ENCODE measurements at places on chromosomes 6 and 20. TPM values are rescaled to one million over a fixed set of nuclear protein-coding genes. Genes with fewer than 3 reads are reported as not detected.

GRCh38 chr6:39791311-39791710 lies 865 bp upstream of the DAAM2 start:
- peak; percentile 5 for DNase-seq
- H3K36me3 ChIP-seq = no peaks in the 10 kb centered on the region
- no peak overlapping the region for H3K27ac ChIP-seq
- H3K4me1 ChIP-seq = peaks cover 4% of the 10 kb centered on the region

DNA sequence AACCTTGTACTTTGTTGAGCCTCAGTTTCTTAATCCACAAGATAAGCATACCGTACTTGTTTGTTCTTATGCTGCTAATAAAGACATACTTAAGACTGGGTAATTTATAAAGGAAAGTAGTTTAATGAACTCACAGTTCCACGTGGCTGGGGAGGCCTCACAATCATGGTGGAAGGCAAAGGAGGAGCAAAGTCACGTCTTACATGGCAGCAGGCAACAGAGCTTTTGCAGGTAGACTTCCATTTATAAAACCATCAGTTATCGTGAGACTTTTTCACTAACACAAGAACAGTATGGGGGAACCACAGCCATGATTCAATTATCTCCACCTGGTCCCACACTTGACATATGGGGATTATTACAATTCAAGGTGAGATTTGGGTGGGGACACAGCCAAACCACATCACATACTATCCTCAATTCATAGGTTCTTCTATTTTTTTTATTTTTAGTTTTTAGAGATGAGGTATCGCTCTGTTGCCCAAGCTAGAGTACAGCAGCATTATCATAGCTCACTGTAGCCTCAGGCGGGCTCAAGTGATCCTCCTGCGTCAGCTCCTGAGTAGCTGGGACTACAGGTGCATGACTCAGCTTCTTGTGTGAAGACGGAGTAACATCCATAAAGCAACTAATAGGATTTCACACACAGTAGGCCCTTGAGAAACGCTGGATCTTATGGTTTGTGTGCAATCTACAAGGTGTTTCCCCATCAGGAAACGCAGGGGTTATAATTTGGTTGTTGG lies 76.7 kb upstream of the IYD start:
- no peak for DNase-seq
- no peak overlapping the region for H3K4me3 ChIP-seq
- no peaks in the 10 kb centered on the region for H3K36me3 ChIP-seq
- H3K4me1 ChIP-seq = peaks cover 26% of the 10 kb centered on the region
- H3K27ac ChIP-seq = no peak overlapping the region

- no peak overlapping the region for H3K27ac ChIP-seq
- H3K4me3 ChIP-seq = no peak overlapping the region
- DNase-seq = no peak
These were observed 16.6 kb downstream of the ADTRP start for GRCh38 chr6:11761744-11762620.

DNA sequence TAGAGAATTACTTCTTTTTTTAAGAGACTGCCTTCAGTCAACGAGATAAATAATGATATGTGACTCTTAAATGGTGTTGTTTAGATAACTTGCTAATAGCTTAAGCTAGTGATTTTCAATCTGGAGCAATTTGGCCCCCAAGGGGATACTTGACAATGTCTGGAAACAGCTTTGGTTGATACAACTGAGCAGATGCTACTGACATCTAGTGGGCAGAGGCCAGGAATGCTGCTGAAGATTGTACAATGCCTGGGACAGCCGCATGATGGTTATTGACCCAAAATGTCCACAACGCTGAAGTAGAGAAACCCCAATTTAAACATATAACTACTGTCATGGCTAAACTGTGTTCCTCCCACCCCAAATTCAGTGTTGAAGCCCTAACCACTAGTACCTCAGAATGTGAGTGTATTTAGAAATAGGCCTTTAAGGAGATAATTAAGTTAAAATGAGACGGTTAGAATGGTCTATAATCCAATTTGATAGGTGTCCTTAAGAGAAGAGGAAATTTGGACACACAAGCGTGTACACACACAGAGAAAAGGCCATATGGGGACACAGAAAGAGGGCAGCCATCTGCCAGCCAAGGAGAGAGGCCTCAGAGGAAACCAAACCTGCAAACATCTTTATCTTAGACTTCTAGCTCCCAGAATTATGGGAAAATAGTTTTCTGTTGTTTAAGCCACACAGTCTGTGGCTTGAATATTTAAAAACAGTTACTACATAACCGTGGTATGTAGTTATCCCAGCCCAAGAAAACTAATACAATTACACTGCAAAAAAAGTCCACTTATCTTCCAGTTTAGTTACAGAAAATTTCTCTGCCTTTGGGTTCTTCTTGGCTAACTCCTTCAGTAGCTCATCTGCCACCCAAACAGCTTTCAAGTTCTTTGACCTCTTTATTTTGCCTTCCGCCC lies 22.2 kb downstream of the RWDD2A start:
- peaks cover 6% of the 10 kb centered on the region for H3K4me1 ChIP-seq
- H3K4me3 ChIP-seq = no peak overlapping the region
- no peaks in the 10 kb centered on the region for H3K27me3 ChIP-seq
- peak overlapping the region; percentile 62 for H3K27ac ChIP-seq
- DNase-seq = peak; percentile 80
- H3K36me3 ChIP-seq = no peaks in the 10 kb centered on the region

- peaks cover 4% of the 10 kb centered on the region for H3K27me3 ChIP-seq
- H3K36me3 ChIP-seq = no peaks in the 10 kb centered on the region
- no peaks in the 10 kb centered on the region for H3K4me1 ChIP-seq
- H3K27ac ChIP-seq = no peak overlapping the region
- DNase-seq = peak; percentile 25
These were observed 53.9 kb downstream of the OTOR start for GRCh38 chr20:16801919-16802651.

DNA sequence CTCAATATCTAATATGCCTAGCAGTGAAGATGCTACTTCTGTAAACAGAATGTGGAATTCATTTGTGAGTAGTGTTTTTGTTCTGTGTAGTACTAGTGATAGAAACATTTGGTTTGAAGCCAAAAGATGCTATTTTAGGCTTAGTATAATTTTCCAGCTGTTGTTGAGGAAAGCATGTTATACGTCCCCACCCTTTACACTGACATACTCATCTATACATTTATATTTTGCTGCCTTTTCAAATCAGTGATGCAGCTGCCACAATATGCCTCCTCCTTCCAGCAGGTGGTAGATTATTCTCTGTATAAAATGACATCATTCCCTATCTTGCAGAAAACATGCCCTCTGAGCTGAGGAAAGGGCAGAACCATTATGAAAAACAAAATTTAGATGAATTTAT lies 1217.6 kb upstream of the GJE1 start:
- H3K27me3 ChIP-seq = no peaks in the 10 kb centered on the region
- no peak overlapping the region for H3K4me3 ChIP-seq
- no peaks in the 10 kb centered on the region for H3K36me3 ChIP-seq
- no peak overlapping the region for H3K27ac ChIP-seq

GRCh38 chr6:100176311-100176950 lies 182.4 kb upstream of the MCHR2 start:
- DNase-seq = peak; percentile 61
- H3K36me3 ChIP-seq = no peaks in the 10 kb centered on the region
- H3K27ac ChIP-seq = peak overlapping the region; percentile 50
- H3K27me3 ChIP-seq = no peaks in the 10 kb centered on the region
- no peak overlapping the region for H3K4me3 ChIP-seq

GRCh38 chr6:158635427-158636073 lies 9.0 kb downstream of the DYNLT1 start:
- no peak overlapping the region for H3K27ac ChIP-seq
- H3K36me3 ChIP-seq = peaks cover 36% of the 10 kb centered on the region
- H3K27me3 ChIP-seq = no peaks in the 10 kb centered on the region
- H3K4me3 ChIP-seq = no peak overlapping the region
- peaks cover 29% of the 10 kb centered on the region for H3K4me1 ChIP-seq

GRCh38 chr6:93496548-93496947 lies 77.2 kb upstream of the EPHA7 start:
- H3K27ac ChIP-seq = no peak overlapping the region
- no peaks in the 10 kb centered on the region for H3K4me1 ChIP-seq
- H3K36me3 ChIP-seq = no peaks in the 10 kb centered on the region
- no peak for DNase-seq

DNA sequence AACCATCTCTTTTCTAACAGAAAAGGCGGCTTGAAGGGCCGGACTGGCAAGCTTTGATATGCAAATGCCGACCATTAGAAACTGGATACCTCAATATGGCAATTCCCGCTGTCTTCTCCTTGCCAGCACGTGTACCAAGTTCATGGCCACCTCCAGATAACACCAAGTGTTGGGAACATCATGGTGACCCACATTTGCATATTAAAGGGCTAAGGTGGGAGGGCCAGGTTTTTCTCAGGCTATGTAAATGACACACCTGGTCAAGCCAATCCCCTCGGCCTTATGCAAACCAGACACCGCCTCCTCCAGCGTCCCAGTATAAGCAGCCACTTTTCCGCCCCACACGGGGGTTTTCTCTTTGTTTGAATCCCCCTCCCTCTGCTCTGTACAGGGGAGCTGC lies 110.7 kb downstream of the DACT2 start:
- no peaks in the 10 kb centered on the region for H3K36me3 ChIP-seq
- no peaks in the 10 kb centered on the region for H3K4me1 ChIP-seq
- no peak for DNase-seq
- no peak overlapping the region for H3K4me3 ChIP-seq

DNA sequence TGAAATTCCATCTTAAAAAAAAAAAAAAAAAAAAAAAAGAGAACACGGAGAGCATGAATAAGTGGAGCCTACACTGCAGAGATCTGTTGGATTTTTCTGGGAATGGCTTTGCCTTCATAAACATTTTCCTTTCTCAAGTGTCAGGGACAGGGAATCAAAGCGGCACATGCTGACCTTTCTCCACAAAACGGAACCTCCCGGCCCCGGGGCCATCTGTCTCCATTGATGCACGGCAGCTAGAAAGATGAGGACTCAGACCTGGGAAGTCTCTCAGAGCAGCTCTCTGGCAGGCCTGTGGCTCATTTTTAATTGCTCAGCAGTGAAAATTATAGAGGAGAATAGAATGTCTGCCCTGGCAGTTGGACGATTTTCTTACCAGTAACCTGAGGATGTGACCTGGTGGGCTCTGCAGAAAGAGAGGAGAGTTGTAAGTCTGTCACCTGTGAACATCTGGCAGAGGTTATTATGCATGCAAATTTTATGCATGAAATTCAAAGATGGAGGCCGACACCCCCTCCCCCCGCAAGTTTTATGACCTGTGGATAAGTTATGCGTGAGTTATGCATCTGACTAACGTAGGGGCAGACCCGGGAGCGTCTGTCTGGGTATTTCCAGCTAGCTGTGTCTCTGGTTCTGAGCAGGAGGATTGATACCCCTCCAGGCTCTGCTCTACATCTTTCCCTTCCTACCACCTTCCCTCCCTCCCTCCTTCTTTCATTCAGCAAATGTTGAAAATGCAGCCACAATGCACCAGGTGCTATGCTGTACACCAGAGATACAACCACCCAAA lies 352.5 kb downstream of the CDH26 start:
- H3K27me3 ChIP-seq = no peaks in the 10 kb centered on the region
- H3K4me1 ChIP-seq = no peaks in the 10 kb centered on the region
- no peaks in the 10 kb centered on the region for H3K36me3 ChIP-seq

GRCh38 chr6:15533379-15534026 lies 129.3 kb downstream of the DTNBP1 start:
- no peaks in the 10 kb centered on the region for H3K4me1 ChIP-seq
- no peak overlapping the region for H3K4me3 ChIP-seq
- peaks cover 2% of the 10 kb centered on the region for H3K36me3 ChIP-seq
- no peak overlapping the region for H3K27ac ChIP-seq
- H3K27me3 ChIP-seq = no peaks in the 10 kb centered on the region

DNA sequence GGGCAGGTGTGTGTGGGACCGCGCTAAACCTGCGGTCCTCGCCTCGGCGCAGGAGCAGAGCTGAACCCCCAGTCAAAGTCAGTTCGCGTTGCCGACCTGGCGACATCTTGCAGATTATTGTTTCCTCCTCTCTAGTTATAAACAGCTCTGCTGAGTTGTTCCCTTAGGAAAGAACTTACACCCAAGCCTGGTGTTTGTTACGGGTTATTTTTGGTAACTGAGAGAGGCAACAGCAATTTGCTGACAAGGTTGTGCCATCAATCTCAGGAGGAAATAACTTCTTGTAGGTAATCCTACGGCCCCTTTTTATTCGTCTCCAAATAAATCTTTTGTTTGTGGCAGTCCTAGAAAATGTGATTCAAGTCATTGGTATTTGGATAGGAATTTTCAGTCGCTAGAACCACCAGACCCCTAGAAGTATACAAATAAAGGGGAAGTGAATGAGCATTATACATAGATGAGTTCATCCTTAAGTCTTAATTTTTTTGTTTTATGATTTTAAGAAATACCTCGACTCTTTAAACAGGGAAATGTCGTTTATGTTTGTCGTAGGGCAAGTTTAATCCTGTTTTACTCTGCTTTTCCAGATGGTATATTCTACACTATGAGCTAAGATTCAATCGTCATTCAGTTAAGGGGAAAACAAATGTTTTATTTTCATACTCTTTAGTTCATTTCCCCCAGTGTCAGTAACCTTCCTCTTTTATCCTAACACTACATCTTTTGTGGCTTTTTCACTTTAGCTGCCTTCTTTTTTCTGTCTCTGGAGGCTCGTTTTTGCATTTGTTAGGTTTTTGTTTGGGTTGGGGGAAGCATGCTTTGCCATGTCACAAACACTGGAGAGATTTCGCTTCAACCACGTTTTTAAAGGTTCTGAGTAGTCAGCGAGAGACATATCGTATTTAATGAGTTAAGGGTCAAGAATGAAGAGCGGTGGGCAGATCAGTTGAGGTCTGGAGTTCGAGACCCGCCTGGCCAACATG lies 1.2 kb downstream of the PM20D2 start:
- peaks cover 3% of the 10 kb centered on the region for H3K36me3 ChIP-seq
- peaks cover 14% of the 10 kb centered on the region for H3K4me1 ChIP-seq
- peak overlapping the region; percentile 70 for H3K27ac ChIP-seq
- peaks cover 2% of the 10 kb centered on the region for H3K27me3 ChIP-seq
- H3K4me3 ChIP-seq = peak overlapping the region; percentile 75

GRCh38 chr6:33568826-33569570 lies 11.1 kb downstream of the BAK1 start:
- H3K4me3 ChIP-seq = no peak overlapping the region
- no peaks in the 10 kb centered on the region for H3K27me3 ChIP-seq
- peaks cover under 1% of the 10 kb centered on the region for H3K36me3 ChIP-seq
- no peak for DNase-seq
- H3K27ac ChIP-seq = no peak overlapping the region

DNA sequence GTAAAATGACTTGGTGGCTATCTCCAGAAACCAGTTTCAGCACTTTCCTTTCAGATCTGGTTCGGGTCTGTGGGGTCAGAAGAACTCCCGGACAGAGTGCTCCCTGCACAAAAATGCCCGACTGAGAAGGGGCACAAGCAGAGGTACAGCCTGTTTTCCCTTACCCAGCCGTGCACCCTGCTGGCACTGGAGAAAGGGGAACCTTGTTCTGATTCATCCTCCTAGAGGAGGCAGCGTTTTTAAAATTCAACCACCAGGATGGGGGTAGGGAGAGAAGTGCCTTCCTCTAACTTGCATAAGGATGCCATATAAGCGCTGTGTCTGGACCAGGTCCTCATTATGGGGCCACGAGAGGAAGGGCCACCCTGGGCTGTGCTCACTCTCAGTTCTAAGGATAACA lies 17.6 kb downstream of the RIMS4 start:
- H3K4me3 ChIP-seq = no peak overlapping the region
- no peaks in the 10 kb centered on the region for H3K36me3 ChIP-seq
- peaks cover 11% of the 10 kb centered on the region for H3K27me3 ChIP-seq
- H3K27ac ChIP-seq = no peak overlapping the region

Gene MCCD1
- not detected for total RNA-seq

Gene LRP11
- total RNA-seq = 24.2 TPM

Gene PLAGL2
- total RNA-seq = 14.7 TPM

Measured in astrocyte (in vitro differentiated cells and primary cell).